ENCODE measurements at places on chromosomes 5 and 9.

GRCh38 chr9:123121457-123121856 lies 88.0 kb downstream of the GPR21 start:
- DNase-seq, result no peak

DNA sequence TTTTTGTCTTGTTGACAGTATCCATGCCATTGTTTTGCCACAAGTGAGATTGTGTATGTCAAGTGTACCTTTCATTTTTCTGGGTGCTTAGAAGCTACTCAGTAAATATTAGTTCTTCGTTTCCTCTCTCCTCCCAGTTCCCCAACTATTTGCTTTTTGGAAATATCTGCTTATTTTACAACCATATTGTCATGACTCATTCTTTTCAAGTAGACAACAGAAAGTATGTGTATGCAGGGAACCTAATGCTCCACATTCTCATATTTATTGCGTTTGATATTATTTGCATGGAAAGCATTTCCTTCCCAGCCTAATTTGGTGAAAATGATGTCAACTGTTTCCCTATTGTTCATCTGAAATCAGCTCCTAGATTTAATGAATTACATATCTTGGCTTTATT lies 483.7 kb upstream of the RIOK2 start:
- no peak for DNase-seq

GRCh38 chr5:8600843-8601242 lies 731.9 kb downstream of the MTRR start:
- DNase-seq, result no peak

DNA sequence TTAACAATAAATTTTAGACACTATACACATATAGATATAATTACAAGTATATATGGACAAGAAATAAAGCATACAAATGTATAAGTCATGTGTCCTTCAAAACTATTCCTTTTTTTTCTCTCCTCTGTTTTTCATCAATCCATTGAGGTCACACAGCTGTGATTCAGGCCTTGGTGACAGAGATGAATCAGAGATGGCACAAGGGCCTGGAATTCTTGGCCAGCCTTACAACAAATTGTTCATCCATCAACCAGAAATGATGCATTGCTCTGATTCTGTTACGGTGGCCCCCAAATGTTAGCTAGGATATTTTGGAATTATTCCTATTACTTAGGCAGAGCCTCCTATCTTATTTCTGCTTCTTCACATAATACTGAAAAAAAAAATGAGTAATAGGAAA lies 108.7 kb upstream of the MPDZ start:
- DNase-seq, result no peak

GRCh38 chr5:108655750-108656450 lies 91.8 kb upstream of the FER start:
- no peak for DNase-seq

- peak; percentile 55 for DNase-seq
Observed at GRCh38 chr9:126397056-126397455, 70.4 kb downstream of the MVB12B start.

DNA sequence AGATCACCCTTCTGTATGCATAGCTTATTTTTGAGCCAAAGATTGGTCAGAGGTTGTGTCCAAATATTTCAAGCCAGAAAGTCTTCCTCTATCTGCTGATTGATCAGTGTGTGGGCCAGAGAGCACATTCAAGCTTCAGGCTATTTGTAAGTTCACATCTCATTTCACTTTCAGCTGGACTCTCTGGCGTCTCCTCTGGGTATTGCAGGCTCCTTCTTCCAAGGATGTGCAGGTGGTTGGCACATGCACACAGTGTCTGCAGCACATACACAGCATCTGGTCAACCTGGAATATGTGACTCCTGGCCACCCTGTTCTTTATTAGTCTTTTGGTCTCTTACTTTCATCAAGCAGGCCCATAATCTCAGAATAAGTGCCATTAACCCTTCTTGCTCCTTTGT lies 516.1 kb downstream of the ANXA1 start:
- no peak for DNase-seq

DNA sequence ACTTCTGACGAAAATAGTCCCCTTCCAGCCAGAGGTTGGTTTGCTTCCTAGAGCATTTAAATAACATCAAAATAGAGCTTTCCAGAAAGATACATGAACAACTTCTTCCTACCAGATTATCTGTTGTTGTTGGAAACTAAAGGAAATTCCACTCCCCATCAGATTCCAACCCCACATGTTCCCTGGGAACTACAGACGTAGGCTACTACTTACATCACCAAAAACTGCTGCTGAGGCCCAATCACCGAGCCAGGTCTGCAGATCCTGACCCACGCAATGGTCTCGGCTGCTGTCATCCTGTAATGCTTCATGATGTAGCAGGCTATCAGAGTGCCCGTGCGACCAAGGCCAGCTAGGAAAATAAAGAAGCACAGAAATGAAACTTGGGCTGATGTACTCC lies 73.4 kb downstream of the HABP4 start:
- DNase-seq, result no peak

- no peak for DNase-seq
Observed at GRCh38 chr5:20617841-20618240, 629.8 kb upstream of the CDH18 start.

GRCh38 chr5:141529873-141530272 lies 41.0 kb downstream of the PCDHGC5 start:
- no peak for DNase-seq
